ENCODE measurements at places on chromosomes 4 and X.

GRCh38 chr4:149841686-149842085, 26.0 kb upstream of the IQCM start:
- no peak for DNase-seq

GRCh38 chr4:134408897-134409296, 207.3 kb upstream of the PABPC4L start:
- no peak for DNase-seq

DNA sequence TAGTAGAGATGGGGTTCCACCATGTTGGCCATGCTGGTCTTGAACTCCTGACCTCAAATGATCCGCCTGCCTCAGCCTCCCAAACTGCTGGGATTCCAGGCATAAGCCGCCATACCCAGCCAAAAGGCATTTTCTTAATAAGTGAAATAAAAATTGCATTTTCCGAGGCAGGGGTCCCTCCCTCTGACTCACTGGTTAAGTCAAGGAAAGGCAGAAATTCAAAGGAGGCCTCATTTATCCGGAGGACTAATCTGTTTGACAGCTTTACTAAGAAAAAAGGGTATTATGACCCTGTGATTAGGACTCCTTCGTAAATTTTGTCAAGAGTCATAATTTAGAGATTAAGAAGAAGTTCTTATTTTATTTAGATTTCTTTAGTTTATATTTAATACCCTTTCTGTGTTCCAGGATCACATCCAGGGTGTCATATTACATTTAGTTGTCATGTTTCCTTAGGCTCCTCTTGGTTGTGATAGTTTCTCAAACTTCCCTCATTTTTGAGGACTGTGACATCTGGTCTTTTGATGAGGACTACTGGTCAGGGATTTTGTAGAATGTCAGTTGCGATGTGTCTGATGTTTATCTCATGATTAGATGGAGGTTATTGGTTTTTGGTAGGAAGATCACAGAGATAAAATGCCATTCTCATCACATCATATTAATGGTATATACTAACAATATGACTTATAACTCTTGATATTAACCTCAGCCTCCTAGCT, 753.7 kb upstream of the AMOT start:
- DNase-seq: no peak

- DNase-seq: no peak
Measured at GRCh38 chrX:349196-349595, 30.6 kb upstream of the GTPBP6 start.

DNA sequence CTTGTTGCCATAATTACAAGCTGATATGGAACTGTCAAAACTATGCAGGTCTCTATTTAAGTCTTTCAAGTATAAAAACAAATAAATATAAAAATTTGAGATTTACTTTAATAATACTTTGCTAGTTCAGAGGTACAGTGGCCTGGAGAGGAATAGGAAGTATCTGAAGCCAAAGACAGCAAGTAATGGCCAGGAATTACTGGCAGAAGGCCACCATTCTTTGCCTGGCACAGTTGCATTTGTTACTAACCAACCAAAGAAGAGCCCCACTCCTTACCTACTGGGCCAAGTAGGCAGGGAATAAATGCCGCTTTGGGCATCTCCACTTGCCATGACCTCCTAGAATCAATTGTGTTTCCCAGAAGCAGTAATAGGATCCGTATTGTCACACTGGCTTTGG, 13.8 kb upstream of the ADAMTS3 start:
- no peak for DNase-seq

- DNase-seq: no peak
Measured at GRCh38 chrX:39966176-39966575, 131.6 kb downstream of the BCOR start.

DNA sequence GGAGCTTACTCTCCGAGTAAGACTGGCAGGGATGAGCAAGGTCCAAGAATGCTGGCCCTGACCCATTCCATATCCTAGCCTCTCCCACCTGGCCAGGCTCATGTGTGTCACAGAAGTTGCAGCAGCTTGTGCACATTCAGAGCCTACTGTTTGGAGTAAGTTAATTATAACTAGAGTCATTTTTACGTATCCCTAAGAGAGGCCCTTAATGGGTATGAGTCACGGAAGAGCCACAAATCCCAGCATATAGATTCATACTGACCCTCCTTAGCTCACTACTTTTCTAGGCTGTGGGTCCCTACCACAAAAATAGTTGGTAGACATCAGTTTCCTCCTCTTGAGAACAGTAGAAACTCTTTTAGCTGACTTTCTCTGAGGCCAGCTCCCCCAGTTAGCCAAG, 118.3 kb upstream of the FRG1 start:
- no peak for DNase-seq
